Breast epithelium (tissue), 4 donors: ENCODE measurements at places on chromosomes 4 and X. TPM values are rescaled to one million over a fixed set of nuclear protein-coding genes. Genes with fewer than 3 reads are reported as not detected.

DNA sequence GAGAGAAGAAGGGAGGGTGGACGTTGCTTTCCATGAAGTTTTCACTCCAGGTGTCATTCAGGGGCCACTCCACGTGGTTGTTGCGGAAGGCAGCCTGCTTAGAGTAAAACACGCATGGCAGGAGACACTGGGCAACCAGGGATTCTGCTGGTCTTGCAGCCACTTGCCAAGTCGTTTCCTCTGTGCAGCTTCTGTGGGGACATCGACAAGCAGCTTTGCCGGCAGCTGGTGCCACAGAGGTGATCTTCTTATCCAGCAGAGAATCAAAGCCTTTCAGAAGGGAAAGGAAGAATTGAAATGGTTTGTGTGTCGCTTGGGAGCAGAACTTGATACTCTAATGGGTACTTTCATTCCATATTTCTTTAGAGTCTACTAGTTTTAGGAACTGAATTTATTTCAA is 867.1 kb upstream of the TENM3 start:
- DNase-seq: no peak

GRCh38 chr4:87090305-87090704 is 130.1 kb downstream of the KLHL8 start:
- DNase-seq: no peak

GRCh38 chrX:139058831-139059495 is 347.4 kb upstream of the FGF13 start:
- DNase-seq: no peak

DNA sequence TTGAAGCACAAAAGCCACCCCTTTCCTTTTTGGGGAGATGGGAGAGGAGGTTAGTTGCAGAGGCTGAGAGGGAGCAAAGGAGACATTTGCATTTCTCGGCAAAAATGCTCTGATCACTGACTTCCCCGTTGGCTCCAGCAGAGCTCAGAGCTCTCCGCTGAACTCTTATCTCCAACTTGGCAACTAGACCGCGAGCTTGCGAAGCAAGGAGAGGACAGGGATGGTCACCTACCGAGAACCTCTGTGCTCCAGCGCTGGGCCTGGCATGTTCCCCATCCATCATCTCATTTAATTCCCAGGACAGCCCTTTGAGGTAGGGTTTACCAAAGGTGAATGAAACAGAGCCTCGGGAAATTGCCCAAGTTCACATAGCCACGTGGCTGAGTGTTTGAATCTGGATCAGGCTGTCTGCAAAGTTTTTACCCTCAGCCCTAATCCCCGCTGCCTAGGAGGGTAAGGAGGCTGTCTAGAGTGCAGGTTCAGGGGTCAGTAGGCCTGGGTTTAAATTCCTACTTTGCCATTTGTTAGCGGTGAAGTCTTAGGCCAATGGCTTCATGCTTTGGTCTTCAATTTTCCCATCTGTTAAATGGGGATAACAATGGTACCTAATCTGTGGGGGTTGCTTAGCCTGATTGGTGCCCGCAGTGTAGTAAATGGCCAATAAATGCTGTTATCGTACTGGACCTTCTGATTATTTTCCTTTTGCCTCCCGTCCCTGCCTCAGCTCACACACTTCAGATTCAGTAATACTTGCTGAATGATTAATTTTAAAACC is 3.8 kb upstream of the CITED1 start:
- no peak for DNase-seq

GRCh38 chrX:12007881-12008280 is 130.4 kb upstream of the FRMPD4 start:
- DNase-seq: no peak

DNA sequence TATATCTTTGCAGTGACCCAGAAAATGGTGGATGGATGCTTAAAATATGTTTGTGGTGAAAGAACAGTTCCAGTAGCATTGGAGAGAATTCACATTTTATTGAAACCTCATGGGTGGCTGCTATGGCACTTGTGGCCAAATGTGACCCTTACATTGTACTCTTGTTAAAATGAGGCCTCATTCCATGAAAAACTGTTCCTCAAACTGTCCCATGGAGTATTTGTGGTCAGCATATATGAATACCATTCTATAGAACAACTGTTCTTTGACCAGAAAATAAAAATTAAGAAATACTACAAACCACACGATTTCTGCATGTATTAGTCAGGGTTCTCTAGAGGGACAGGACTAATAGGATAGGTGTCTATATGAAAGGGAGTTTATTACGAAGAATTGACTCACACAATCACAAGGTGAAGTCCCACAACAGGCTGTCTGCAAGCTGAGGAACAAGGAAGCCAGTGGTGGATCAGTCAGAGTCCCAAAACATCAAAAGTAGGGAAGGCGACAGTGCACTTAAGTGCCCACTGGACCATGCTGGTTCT is 35.1 kb downstream of the GEMIN8 start:
- DNase-seq: no peak

- no peak for DNase-seq
Measured at GRCh38 chrX:50054147-50054546, 131.8 kb downstream of the CLCN5 start.

- DNase-seq: no peak
Measured at GRCh38 chr4:166006217-166006616, 133.2 kb downstream of the TLL1 start.

- DNase-seq: no peak
Measured at GRCh38 chr4:41196633-41197332, 17.6 kb downstream of the APBB2 start.

- DNase-seq: peak; percentile 49
Measured at GRCh38 chr4:20251796-20252655, at the start of gene SLIT2. SLIT2 (plus strand) TSS chr4:20251905; CDS start chr4:20253816, 1,911 bp downstream.

- no peak for DNase-seq
Measured at GRCh38 chrX:136021160-136021559, 35.9 kb downstream of the SLC9A6 start.

DNA sequence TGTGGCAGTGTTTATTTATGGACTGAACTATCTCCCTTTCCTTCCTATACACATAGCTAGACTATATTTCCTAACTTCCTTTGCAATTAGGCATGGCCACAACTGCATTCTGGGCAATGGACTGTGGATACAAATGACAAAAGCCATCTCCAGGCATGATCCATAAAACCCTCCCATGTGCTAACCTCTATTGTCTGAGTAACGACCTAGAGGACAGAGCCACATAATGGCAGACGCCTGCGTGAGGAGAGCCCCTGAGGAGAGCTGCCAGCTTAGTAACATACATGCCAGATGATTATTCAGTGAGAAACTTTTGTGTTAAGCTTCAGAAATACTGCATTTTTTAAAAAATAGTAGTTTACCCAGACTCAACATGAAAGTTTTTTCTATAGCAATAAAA is 142.9 kb downstream of the ADGRA3 start:
- no peak for DNase-seq

DNA sequence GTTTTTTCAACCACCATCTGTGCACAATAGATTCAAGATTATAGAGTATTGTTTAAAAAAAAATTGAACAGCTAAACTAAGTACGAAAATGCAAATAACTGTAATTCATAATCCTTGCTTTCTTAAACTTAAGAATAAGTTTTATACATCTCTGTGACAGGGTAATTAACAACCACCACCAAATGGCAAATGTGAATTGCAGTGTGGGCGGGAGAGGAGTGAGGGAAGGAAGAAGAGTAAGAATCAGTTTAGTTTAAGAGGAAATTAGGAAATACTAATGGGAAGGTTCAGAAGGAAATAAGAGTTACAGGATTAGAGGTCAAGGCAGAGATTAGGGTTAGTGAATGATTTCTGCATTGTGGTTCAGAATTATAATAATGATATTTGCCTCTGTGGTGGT is 430.9 kb downstream of the SPRY1 start:
- DNase-seq: no peak

GRCh38 chr4:163959932-163960331 is 465.4 kb downstream of the TMA16 start:
- DNase-seq: no peak

- DNase-seq: no peak
Measured at GRCh38 chrX:58051346-58051745, 141.1 kb upstream of the ZXDA start.

Gene F9
- not detected for total RNA-seq

Gene LGI2
- total RNA-seq: 0.33 TPM

Gene RAB9B
- 1.9 TPM for total RNA-seq

Gene SSX2B
- not detected for total RNA-seq

Gene SRPX2
- total RNA-seq: 15.2 TPM

Gene C4orf54
- total RNA-seq: not detected

Gene HEPH
- 13.9 TPM for total RNA-seq
